ENCODE measurements at places on chromosomes 16 and 17.

GRCh38 chr17:75927286-75927922 is 13.4 kb downstream of the FBF1 start:
- DNase-seq = no peak

GRCh38 chr17:65898651-65899050 is 293.3 kb downstream of the CEP112 start:
- DNase-seq = no peak

GRCh38 chr16:81544700-81545271 is 100.2 kb downstream of the CMIP start:
- DNase-seq = no peak

DNA sequence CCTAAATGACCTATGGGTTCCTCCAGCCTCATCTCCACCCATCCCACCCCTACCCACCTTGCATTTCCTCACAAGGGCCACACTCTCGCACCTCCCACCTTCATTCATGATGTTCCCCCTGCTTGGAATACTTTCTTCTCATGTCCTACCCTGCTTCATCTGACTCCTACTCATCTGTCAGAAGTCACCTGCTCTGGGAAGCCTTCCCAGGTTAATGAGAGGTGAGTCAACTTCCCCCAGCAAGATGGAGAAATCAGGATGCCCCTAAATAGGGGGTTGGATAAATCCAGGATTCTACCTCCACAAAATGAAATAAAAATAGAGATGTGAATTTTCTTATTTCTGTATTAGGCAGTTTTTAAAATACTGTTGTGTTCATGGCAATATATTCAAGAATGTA is 51.0 kb upstream of the WSB1 start:
- DNase-seq = no peak
